ENCODE measurements at places on chromosomes 6 and 20. TPM values are rescaled to one million over a fixed set of nuclear protein-coding genes. Genes with fewer than 3 reads are reported as not detected.

The GINS1 gene
- 3.0 TPM for total RNA-seq

The PSMG4 gene
- total RNA-seq = 24.4 TPM

The SLC17A1 gene
- not detected for total RNA-seq

The OR2B6 gene
- total RNA-seq = 0.17 TPM

The CYP39A1 gene
- total RNA-seq = 3.8 TPM

The TBXT gene
- total RNA-seq = not detected

The RARS2 gene
- 33.6 TPM for total RNA-seq

The CYP21A2 gene
- total RNA-seq = not detected

The ADGRB3 gene
- 0.77 TPM for total RNA-seq

The VWA7 gene
- total RNA-seq = under 0.01 TPM

The HLA-G gene
- not detected for total RNA-seq

The MAN1A1 gene
- total RNA-seq = 120 TPM

The PTCRA gene
- total RNA-seq = not detected

DNA sequence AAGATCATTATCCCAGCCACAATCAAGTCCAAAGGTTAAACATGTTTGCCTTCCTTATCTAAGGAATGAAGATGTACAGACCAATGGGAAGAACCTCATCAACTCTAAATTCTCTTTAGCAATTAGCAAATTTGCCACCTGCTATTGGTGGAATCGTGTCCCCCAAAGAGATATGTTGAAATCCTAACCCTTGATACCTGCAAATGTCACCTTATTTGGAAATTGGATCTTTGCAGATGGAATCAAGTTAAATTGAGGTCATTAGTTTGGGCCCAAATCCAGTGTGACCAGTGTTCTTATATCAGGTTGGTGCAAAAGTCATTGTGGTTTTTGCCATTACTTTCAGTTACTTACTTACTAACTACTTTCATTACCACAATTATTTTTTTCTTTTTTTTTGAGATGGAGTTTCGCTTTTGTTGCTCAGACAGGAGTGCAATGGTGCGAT lies 31.3 kb downstream of the KLHL31 start:
- no peak for DNase-seq

DNA sequence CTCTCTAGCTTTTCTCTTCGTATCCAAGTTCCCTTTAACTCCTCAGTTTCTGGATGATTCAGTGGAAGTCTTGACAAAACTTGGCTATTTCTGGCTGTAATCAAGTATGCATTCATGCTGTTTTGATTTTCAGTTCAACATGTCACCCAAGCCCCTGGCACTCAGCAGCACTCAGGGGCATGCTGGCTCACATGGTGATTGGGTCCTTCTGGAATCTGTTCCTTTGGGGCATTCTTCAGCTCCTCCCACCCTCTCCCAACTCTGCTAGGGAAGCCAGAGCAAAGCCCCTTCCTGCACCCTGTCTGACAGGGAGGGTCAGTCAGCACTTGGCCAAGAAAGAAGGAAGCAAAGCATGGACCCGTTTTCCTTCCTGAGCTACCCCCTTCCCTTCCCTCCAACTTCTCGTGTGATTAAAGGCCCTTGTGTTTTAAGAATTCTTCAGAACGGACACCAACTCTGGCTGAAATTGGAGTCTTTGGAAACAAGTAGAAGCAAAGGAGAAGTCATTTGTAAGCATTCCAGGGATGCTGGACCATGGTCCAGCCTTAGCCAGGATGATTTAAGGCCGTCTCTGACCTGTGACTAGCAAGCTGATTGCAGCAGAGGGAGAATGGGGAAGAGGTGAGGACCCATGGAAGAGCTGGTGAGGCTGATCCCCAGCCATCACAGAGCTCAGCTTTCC lies 7.1 kb downstream of the PLEKHG1 start:
- DNase-seq = no peak

DNA sequence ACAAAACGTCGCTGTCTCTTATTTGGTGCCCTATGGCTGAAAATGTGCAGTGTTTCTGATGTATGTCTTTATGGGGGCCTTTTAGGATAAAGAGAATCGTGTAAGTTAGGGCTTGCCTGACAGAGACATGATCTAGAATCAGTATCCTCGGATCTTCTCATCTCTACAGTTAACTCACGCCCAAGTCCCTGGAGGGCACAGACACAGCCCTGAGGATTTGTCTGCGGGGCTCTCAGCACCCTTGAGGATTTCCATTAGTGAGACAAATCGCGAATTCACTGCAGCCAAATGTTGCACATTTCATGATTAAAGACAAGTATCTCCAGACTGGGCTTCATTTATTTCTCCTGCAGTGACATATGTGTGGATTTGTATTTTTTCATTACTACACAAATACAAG lies 552.7 kb downstream of the C6orf118 start:
- no peak for DNase-seq

DNA sequence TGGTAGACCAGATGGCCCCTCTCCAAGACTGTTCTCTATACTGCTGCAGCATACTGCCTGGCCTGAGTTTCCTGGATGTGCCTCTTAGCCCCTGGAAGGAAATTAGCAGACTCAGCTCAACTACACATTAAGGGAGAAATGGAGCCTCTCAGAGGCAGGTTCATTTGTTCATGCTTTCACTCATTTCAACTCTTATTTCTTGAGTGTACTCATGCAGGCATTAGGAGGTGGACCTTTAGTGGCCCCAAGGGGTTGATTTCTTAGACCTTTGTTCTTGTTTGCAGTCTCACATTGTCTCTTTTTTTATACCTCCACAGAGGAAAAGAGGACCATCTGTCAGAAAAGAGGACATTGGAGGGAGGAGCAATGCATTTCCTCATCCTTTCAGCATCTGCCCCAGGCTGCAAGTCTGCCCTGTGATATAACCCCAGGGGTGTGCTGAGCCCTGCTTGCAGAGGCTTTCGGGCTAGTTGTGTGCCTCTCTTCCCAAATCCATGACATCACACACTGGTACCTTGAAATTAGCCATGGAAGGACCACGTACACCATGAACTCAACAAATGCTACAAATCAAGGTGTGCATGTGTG lies 456.2 kb downstream of the CD83 start:
- no peak for DNase-seq

DNA sequence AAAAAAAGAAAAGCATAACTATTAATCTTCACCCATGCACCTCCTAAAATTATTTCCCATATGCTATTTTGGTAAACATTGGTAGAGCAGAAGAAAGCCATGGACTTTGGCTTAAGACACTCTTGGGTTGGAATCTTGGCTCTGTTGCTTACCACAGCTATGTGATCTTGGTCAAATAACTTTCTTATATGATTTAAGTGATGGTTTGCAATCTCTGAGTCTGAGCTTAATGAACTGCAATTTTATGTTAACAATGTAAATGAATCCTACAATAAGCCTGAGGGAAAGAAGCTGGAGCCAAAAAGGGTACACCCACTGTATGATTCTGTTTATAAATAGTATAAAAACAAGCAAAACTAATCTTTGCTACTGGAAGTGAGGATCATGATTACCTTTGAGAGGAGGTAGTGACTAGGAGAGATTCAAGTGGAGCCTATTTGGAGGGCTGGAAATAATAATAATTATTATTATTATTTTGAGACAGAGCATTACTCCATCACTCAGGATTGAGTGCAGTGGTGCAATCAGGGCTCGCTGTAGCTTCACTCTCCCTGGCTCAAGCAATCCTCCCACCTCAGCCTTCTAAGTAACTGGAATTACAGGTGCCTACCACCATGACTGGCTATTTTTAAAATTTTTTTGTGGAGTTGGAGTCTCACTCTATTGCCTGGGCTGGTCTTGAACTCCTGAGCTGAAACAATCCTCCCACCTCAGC lies 34.5 kb downstream of the ABRACL start:
- DNase-seq = peak; percentile 78

DNA sequence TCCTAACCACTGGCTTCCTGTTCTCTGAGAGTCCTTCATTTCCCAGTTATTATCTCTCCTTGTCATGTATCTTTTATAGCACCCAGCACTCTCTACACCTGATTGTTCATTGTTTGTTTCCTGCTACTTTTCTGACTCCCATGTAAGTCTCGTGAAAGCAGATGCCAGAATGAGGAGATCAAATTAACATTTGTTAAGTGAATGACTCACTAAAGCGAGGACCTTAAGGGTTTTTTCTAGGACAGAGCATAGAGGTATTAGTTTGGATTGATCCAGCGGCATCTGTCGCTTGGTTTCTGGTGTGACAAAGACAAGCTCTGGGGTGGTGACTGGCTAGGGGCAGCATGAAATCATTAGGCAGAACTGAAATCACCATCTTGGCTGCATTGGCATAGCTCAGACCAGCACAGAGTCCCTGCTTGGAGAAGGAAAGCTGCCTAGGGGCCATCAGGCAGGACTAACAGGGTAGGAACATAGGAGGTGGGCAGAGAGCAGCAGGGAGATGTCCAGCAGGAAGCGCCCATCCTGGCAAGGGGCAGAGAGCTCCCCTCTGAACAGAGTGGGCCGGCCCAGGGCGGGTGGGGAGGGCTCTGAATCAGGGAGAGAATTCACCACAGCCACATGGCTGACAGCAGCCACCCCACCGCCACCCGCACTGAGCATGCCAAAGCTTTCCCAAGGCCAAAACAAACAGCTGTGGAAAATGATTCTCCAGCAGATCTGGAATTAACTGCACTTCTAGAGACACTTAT lies 97.1 kb upstream of the CEP85L start:
- peak; percentile 58 for DNase-seq

- DNase-seq = peak; percentile 97
Observed at GRCh38 chr6:87723170-87724078, 21.4 kb upstream of the AKIRIN2 start.

DNA sequence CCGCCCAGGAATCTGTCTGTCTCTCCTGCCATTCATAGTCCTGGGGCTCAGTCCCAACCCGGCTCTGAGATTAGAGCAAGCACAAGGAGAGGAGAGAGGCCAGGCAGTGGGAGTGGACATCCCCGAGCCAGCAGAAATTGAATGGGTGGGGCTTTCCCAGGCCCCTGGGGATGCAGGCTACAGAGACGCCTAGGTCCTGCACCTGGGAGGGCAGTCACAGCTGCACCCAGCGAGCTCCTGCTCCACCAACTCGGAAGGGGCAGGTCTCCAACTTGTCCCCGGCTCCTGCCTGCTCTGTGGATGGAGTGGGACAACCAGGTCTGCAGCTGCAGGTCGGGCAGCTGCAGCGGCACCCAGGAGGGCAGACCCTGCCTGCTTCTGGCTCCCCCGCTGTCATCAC lies 11.1 kb upstream of the AIG1 start:
- DNase-seq = no peak

- DNase-seq = no peak
Observed at GRCh38 chr20:63328026-63328700, 33.0 kb downstream of the CHRNA4 start.

DNA sequence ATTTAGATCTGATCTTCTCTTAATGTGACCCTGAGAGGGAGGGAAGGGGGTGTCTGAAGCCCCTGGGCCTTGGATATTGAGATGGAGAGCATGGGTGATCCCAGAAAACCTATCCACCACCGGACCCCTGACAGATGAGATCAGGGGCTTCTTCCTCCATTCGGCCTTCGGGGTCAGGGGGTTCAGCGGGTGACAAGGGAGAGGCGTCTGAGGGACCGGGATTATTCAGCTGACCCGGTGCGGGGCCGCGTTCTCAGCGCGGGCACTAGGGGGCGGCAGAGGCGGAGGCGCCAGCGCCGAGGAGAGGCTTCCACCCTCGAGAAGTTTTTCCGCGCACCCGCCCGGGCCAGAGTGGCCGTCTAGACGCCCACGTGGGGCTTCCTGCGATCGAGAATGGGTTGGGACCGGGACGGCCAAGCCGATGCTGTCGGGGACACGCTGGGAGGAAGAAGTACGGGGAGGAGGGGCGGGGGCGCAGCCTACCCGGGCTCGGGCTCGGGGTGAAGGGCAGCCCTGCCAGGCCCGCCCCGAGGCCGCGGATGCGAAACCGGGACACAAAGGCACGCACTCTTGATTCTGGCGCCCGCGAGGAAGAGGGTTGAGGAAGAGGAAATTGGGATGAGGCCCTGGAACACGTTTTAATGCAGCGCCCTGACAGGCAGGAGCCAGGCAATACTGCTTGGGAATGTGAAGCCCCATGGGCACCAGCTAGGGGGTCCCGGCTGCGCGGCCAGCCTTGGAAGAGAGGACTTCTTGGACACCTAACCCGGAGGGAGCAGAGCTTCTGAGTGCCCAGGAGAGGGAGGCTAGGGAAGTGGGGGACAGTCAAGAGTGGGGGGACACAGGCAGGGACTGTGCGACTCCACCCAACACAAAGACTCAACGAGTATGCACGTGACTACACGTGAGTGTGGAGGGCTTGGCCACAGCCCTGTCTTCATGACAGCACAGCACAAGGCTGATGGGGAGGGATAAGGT lies 30.6 kb downstream of the COL11A2 start:
- DNase-seq = peak; percentile 53

DNA sequence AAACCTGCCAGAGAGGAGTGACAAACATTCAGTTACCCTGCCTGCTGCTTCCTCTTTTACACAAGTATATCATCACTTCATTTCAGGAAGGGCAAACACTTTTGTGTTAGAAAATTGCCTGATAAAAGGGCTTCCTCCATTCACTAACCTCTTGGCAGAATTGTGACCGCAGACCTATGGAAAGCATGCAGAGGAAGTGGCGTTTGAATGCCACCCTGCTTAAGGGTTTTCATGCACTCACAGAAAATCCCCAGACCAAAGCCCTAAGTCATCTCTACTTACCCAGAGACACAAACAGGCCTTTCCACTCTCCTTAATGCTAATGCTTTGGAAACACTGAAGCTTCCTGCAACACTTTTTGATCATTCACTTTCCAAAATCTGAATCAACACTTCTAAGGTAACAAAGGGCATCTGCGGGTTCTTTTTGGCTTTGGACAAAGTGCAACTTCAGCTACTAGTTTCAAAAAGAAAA lies 22.1 kb upstream of the RALGAPA2 start:
- no peak for DNase-seq

DNA sequence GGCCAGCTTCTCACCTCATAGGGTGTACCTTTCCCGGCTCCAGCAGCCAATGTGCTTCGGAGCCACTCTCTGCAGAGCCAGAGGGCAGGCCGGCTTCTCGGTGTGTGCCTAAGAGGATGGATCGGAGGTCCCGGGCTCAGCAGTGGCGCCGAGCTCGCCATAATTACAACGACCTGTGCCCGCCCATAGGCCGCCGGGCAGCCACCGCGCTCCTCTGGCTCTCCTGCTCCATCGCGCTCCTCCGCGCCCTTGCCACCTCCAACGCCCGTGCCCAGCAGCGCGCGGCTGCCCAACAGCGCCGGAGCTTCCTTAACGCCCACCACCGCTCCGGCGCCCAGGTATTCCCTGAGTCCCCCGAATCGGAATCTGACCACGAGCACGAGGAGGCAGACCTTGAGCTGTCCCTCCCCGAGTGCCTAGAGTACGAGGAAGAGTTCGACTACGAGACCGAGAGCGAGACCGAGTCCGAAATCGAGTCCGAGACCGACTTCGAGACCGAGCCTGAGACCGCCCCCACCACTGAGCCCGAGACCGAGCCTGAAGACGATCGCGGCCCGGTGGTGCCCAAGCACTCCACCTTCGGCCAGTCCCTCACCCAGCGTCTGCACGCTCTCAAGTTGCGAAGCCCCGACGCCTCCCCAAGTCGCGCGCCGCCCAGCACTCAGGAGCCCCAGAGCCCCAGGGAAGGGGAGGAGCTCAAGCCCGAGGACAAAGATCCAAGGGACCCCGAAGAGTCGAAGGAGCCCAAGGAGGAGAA lies 10.5 kb downstream of the GNAS-AS1 start:
- no peak for DNase-seq

DNA sequence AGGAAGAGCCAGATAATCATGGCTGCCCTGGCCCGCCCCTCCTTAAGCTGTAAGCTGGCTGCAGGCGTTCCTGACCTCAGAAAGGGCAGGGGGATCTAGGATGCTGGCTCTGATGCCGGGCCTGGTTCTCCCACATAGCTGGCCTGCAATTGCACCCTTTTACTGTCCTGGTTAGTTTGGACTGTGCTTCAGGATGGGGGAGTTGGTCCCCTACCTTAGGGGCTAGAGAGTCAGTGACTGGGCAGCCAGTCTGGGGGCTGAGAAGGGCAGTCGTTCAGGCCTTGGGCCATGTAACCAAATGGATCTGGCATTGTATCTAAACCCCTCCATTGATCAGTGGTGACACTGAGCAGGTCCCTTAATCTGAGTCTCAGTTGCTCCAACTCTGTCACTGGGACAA lies 40.7 kb downstream of the TGM3 start:
- DNase-seq = no peak
